ENCODE measurements at places on chromosomes 7 and 10.

DNA sequence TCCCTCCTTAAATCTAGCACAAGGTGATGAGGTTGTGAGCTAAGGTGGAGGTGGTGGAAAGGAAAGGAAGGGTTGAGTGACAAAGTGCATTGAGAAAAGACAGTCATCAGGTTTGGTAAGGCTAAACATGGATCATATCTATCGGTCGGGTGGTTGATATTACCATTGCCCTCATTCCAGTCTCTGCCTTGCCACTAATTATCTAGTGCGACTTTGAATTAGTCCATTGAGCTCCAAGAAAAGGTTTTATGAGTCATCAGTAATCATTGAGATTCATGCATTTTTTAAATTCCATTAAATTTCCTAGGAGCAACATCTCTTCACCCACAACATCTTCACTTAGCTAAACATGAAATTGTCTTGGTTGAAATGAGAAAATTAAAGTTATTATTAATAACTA lies 68.9 kb upstream of the FRMD4A start:
- DNase-seq: no peak

DNA sequence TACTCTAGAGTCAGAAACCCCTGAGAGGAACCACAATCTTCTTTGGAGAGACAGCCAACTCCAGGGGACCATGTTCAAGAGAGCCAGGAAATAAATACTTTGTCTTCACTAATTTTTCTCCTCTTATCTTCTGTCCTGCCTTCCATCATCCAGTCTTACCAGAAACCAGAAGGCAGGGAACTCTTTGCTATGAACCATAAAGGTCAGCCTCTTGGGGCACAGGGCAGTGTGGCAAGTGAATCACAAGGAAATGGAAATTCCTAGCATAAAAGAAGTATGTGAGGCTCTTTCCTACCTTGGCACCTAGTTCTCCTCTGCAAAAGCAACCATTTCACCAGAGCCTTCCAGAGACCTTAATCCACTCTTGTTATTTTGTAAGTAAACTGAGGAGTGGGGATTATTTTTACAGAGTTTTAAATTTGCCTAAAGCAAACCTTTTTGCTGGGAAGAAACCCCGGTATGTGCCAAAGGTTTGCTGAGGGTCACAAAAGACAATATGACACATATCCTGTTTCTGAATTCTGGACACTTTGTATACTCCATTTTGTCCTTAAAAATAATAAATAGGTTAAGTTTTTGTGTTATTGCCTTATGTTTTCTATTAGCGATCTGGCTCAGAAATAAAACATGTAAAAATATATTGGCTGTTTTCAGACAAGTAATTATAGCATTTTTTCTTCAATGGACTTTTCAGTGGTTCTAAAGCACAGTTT lies 87.1 kb downstream of the ADAM22 start:
- no peak for DNase-seq

GRCh38 chr7:140122965-140123364 lies 53.8 kb downstream of the KDM7A start:
- DNase-seq: no peak

DNA sequence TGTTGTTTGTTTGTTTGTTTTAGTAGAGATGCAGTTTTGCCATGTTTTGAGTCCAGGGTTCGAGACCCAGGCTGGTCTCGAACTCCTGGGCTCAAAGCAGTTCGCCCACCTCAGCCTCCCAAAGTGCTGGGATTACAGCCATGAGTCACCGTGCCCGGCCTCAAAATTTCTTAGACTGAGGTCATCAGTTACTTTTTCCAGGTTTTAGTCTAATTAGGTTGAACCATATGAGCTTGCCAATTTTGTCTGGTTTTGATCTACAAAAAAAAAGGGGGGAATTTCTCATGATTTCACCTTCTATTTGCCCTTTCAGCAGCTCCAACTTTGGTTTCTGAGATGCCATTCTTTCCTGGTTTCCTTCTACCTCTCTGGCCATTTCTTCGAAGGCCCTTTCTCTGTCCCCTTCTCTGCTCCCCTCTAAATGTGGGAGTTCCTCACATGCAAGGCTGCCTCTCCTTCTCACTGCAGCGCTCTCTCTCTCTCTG lies 5.5 kb downstream of the CUEDC2 start:
- no peak for DNase-seq

- DNase-seq: no peak
These were observed 195.6 kb downstream of the ELFN1 start for GRCh38 chr7:1865571-1866255.

DNA sequence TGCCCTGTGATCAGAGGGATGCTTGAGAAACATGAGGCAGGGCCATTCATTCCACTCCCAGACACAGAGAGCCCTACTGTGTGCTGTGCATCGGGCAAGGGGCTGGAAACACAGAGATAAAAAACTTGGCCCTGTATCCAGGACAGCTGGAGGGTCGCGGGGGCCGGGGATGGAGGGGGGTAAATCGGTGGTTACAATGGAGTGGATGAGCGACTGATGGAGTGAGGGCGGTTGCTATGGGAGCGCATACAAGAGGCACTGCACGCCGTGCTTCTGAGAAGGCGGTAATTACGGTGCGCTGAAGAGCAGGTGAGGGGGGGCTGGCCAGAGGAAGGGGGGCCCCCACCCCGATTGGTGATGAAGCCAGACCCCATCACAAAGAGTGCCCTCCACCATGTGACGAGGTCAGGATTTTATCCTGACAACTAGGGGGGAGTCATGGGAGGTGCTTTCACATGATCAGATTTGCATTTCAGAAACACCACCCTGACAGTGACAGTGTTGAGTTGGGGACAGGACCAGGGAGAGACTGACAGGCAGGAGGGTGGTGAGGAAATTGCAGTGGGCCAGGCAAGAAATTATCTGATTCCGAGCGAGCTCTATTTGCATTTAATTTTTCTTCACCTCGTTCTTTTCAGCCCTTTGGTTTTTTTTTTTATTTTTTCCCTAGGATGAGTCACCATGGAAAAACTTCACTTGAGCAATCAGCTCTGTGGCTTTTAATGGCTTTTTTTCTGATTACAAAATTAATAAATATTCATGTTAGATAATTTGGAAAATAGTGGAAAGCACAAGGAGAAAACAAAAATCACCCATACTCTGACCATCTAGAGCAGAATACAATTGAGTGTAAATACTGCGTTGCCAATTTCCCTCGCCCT lies 7.8 kb downstream of the CPA5 start:
- no peak for DNase-seq

DNA sequence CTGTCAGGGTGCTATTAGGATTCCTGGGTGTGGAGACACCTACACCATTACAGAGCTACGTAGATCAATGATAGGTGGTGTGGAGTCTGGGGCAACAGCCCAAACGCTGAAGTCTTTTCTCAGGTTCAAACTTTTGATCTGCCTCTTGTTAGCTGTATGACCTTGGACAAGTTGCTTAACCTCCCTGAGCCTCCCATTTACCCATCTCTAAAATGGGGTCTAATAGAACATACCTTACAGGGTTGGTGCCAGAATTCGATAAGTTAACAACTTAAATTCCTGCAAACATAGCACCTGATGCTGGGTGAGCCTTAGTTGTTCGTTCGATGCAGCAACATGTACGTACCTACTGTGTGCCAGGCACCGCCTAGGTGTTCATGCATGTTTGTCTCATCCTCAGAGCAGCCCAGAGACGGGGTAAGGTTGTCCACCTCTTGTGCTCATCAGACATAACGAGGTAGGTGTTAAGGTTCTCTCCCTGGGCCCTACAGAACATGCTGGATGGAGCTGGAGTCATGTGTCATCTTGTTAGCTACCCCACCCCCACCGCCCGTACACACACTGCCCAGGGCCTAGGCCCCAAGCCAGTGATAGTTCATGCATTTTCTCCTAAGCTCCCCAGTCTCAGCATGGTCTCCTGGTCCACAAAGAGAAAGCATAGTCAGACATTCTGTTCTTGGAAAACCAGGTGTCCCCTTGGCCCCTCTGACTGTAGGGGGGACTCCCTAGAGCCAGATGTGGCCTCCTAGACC lies 41.0 kb upstream of the SLC29A3 start:
- DNase-seq: no peak

DNA sequence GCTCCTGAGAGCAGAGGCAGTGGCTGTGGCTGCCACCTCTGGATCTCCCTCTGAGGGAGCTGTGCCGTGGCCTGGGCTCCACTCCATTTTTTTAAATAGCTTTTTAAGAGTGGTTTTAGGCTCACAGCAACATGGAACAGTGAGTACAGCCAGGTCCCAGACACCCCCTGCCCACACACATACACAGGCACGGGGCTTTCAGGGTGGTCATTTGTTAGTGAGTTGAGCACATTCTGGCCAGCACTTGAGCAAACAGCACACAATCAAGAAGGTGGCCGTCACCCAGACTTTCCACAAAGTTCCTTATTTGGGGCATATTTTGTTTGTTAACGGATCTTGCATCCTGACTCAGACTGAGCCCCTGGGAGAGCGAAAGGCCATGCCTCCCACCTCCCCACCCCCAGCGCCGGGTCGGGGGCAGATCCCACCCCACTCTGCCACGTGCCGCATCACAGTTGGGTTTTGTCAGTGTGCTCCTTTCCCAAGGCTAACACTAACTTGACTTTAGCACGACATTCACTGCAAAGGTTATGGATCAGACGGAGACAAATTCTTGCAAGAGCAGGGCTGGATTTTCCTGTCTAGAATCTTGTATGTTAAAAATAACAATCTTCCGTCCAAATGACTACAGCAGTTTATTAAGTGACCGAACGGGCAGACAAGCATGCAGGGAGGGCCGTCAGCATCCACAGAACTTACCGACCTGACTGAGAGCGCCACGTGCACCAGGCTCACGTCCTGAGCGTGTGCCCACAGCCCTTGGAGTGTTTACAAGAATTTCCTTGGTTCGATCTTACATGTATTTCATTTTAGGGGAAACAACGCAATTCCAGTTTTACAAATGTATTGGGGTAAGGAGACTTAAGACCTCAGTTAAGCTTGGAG lies 156.5 kb upstream of the NPS start:
- no peak for DNase-seq

- no peak for DNase-seq
These were observed 18.6 kb downstream of the CACNB2 start for GRCh38 chr10:18158773-18159265.

DNA sequence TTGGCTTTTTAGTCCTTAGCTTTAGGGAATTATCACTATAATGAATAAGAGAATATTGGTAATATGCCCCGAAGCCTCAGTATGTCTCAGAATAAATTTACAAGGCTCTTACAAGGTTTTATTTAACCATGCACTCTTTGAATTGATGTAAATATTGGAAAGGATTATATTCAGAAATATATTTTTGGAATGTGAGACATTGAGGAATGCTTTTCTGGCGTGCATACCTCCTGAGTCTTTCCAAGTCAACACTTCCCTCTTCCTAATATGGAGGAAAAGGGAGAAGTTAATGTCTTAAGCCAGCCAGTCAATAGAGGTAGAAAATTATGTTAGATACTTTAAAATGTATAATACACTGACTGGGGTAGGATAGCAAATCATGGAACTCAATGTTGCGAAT lies 1.2 kb upstream of the OR2F1 start:
- DNase-seq: no peak

- no peak for DNase-seq
These were observed 96.0 kb downstream of the NRCAM start for GRCh38 chr7:108360058-108360800.

GRCh38 chr7:117349570-117349969 lies 26.7 kb upstream of the WNT2 start:
- DNase-seq: no peak

Data from activated CD8-positive, alpha-beta memory T cell treated with anti-CD3 and anti-CD28 coated beads, Interleukin-2, amount 50 U/mL, for 4 hours (primary cell).